Naive thymus-derived CD4-positive, alpha-beta T cell (primary cell): ENCODE measurements at places on chromosomes 5 and 9. TPM values are rescaled to one million over a fixed set of nuclear protein-coding genes. Genes with fewer than 3 reads are reported as not detected.

DNA sequence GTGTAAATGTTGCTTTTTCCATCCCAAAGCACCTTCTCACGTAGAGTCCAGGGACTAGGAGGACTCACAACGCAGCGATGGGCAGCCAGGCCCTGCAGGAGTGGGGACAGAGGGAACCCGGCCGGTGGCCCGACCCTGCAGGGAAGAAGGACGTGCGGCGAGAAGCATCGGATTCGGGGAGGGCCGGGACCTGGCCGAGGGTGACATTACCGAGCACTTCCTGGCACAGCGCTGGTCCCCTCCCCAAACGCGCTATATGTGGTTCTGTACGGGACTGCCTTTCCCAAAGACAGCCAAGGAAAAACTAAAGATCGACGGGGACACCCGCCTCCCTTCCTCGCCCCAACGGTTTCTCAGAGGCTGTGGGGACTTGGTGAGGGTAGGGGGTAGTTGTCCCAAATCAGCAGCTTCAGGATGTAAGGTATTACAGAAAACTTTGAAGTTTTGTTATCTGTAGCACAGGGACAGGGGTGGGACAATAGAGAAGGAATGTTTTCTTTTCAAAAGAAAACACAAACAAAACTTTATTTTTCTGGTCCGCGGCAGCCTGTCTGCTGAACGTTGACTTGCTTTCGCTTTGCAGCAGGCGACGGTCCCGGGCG, 887 bp upstream of the MAP3K1 start:
- H3K27ac ChIP-seq = peak overlapping the region; percentile 83
- peak overlapping the region; percentile 95 for H3K4me3 ChIP-seq
- no peaks in the 10 kb centered on the region for H3K27me3 ChIP-seq

DNA sequence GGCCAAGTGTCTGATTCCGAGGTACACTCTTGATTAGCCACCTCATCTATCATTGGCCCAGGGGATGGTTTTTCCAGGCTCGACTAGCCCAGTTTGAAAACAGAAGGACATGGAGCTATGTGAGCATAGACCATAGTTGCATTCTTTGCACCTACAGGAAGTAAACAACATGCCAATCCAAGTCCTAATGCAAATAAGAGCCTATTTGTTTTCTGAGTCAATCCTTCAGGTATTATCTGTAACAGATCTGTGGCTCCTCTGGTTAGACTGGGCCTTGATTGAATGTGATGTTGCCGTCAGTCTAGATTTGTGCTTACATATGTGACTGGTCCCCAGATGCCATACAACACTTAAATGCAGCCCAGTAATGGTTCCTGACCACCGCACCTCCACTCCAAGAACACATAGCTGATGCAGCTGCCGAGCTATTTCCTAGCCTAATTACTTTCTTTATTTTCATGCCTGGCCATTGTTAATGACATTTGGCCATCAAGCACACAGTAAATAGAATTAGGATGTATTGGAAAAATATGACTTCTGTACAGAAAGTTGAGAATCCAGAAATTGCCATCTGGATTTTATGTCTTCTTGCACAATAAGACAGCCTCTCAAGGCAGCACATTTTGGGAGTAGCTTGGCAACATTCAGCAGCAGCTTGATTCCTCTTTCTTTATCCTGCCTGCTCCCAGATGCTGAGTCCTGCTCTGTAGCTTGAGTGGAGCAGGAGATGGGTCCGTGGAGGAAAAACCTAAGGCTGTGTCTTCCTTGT, 29.5 kb upstream of the ARHGAP26 start:
- no peak overlapping the region for H3K27ac ChIP-seq
- DNase-seq = no peak

DNA sequence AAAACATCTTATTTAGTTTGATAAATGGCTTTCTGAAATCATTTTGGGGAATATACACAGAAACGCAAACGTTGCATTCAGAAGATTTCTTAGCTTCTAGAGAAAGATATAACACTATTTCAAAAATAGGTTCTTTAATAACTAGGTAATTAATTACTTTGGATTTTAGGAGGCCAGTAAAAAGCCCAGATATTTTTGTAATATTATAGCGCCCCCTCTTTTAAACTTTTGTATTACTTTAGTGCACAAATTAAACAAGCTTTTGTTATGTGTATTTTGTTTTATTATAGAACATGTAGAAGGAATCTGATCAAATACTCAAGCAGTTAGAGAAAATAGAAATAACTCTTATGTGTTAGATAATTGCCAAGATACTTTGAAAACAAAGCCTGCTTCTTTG, 57.7 kb downstream of the COMMD10 start:
- no peaks in the 10 kb centered on the region for H3K36me3 ChIP-seq
- no peaks in the 10 kb centered on the region for H3K4me1 ChIP-seq

DNA sequence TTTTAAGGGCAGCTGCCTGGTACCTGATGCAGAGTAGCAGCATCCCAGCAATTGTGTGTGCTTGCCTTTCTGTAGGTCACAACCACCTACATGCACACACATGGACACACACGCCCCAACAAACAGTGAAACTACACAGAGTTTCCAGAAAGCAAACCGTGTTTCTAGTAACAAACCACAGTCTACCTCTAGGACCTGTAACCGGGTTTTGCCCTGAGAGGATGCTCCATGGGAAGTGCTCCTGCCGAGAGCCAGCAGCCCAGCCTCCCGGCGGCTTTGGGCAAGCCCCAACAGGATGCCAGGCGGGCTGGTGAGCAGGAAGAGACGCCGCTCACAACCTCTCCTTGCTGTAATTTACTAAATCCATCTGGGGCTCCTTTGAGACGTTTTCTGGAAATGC, 4.1 kb upstream of the TCF7 start:
- H3K36me3 ChIP-seq = peaks cover 3% of the 10 kb centered on the region
- H3K4me3 ChIP-seq = peak overlapping the region; percentile 17
- H3K27ac ChIP-seq = peak overlapping the region; percentile 97
- no peaks in the 10 kb centered on the region for H3K27me3 ChIP-seq
- DNase-seq = no peak

DNA sequence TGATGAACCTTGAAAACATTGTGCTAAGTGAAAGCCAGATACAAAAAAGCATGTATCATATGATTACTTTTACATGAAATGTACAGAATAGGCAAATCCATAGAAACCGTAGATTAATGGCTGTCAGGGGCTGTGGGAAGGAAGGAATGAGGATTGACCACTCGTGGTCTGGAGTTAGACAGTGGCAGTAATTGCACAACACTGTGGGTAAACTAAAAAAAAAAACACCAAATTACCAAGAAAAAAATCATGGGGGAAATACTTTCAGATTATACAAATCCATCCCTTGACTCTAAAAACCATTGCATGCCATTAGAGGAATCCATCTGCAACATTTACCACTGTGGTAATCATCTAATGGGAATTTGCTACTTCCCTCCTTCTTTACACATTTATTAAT, 140.0 kb downstream of the SIL1 start:
- no peaks in the 10 kb centered on the region for H3K36me3 ChIP-seq
- DNase-seq = no peak
- H3K4me1 ChIP-seq = no peaks in the 10 kb centered on the region

DNA sequence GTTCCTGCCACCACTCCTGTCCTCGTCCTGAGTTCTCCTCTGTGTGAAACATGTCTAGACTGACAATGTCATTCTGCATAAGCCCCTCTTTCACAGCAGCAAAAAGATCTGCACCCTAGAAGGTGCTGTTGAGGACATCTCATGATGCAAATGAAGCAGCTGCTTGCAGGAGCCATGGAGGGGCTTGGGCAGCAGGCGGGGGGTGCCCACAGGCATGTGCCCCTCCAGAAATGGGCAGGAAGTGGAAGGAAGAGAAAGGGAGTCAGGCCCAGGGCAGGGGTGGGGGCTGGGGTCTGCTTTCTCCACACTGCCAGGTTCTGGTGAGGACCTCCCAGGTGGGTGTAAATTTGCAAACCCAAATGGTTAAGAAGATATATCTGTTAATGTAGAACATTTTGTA, 54.5 kb upstream of the KCNMB1 start:
- H3K27ac ChIP-seq = no peak overlapping the region
- H3K4me3 ChIP-seq = no peak overlapping the region
- no peaks in the 10 kb centered on the region for H3K27me3 ChIP-seq
- no peaks in the 10 kb centered on the region for H3K4me1 ChIP-seq

Gene BAAT
- polyA plus RNA-seq = not detected

Gene SLC45A2
- not detected for polyA plus RNA-seq

DNA sequence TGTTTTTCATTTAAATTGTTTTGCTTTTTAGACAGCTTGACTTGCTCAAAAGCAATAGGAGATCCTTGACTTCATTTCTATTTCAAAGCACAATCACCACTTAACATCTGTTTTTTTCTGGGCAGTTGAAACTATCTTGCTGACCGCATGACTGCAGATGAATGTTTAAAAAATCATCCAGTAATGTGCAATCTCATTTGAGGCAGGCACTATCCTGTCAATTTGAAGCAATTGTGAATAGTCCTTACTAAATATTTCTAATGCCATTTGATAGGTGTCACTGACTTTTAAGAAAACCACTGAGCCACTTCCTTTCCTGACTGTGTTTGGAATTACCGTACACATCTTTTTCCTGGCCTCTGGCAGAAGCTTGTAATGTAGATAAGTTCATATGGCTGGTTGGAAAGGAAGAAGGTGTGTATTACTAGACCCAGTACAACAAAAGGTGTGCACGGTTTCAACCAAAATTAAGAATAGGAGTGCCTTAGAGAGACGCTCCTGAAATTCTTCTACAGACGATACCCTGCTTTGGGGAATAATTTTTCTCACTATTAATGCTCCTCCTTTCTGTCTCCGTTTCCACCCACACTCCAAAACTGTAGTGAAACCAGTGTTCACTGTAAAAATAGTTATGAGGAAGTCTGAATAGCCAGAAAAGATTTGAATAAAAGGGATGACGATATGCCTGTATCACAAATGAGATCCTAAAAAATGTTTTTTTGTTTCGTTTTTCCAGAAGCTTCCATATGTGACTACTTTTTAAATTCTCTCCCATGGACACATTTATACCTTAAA, 136.7 kb upstream of the MOCS2 start:
- H3K36me3 ChIP-seq = no peaks in the 10 kb centered on the region
- DNase-seq = no peak
- no peak overlapping the region for H3K4me3 ChIP-seq
- no peaks in the 10 kb centered on the region for H3K27me3 ChIP-seq

- no peak overlapping the region for H3K4me3 ChIP-seq
- no peak overlapping the region for H3K27ac ChIP-seq
- H3K36me3 ChIP-seq = no peaks in the 10 kb centered on the region
Measured at GRCh38 chr5:51194671-51195070, 188.6 kb upstream of the ISL1 start.

- H3K27me3 ChIP-seq = no peaks in the 10 kb centered on the region
- no peaks in the 10 kb centered on the region for H3K4me1 ChIP-seq
- no peak overlapping the region for H3K4me3 ChIP-seq
- no peak overlapping the region for H3K27ac ChIP-seq
Measured at GRCh38 chr5:108543486-108543885, 161.6 kb upstream of the FBXL17 start.

DNA sequence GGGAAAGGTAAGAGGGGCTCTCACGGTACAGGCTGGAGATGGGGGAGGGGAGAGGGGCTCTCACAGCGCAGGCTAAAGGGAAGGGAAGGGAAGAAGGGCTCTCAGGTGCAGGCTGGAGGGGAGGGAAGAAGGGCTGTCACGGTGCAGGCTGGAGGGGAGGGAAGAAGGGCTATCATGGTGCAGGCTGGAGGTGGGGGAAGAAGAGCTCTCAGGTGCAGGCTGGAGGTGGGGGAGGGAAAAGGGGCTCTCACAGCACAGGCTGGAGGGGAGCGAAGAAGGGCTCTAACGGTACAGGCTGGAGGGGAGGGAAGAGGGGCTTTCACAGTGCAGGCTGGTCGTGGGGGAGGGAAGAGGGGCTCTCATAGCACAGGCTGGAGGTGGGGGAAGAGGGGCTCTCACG, 4.6 kb downstream of the SLC6A18 start:
- no peak overlapping the region for H3K27ac ChIP-seq
- no peaks in the 10 kb centered on the region for H3K36me3 ChIP-seq
- H3K27me3 ChIP-seq = no peaks in the 10 kb centered on the region
- DNase-seq = no peak

Gene NR6A1
- not detected for polyA plus RNA-seq

DNA sequence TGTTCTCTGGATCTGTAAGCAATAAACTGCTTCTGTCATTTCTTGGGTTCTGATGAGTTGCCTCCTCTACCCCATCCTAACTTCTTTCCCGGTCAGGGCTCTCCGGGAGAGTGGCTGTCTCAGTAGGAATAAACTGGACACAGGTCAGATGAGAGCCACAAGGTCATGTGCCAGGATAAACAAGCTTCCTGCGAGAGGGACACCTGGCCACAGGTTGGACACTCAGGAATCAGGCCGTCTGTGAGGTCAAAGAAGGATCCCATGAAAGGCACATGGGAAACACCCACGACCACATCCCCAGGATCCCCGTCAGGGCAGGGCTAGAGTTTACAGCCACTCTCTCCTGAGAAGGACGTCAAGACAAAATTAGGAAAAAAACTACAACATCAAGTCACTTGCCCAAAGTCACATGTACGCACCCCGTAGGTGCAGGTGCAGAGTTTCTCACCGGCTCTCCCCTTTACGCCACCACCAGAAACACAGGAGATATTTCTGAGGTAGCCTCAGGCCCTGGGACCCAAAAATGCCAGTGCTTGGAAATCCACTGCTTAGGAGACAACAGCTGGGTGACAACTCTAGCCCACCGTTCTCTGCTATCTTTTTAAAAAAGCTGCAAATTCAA, 28.7 kb downstream of the CCT5 start:
- H3K27me3 ChIP-seq = no peaks in the 10 kb centered on the region
- no peak overlapping the region for H3K27ac ChIP-seq
- no peaks in the 10 kb centered on the region for H3K4me1 ChIP-seq
- DNase-seq = no peak
- no peaks in the 10 kb centered on the region for H3K36me3 ChIP-seq

Gene OR1J2
- polyA plus RNA-seq = not detected

Gene FAM114A2
- 26.1 TPM for polyA plus RNA-seq

DNA sequence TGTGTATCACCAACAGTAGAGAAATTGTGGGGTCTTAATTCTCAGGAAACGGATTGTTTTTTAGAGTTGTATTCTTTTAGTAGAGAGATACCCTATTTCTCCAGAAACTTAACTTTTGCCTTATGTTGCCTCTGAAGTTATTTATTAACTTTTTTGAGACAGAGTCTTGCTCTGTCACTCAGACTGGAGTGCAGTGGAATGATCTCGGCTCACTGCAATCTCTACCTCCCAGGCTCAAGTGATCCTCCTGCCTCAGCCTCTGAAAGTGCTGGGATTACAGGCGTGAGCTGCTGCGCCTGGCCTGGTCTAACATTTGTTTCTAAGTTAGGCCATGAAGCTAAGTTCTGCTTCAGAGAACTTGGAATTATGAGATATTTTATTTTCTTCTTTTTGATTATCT, 75.0 kb downstream of the CFAP95 start:
- no peaks in the 10 kb centered on the region for H3K27me3 ChIP-seq
- H3K27ac ChIP-seq = no peak overlapping the region
- no peak overlapping the region for H3K4me3 ChIP-seq
- no peaks in the 10 kb centered on the region for H3K36me3 ChIP-seq
- no peak for DNase-seq

Gene GRXCR2
- polyA plus RNA-seq = not detected

Gene IRX2
- polyA plus RNA-seq = not detected

DNA sequence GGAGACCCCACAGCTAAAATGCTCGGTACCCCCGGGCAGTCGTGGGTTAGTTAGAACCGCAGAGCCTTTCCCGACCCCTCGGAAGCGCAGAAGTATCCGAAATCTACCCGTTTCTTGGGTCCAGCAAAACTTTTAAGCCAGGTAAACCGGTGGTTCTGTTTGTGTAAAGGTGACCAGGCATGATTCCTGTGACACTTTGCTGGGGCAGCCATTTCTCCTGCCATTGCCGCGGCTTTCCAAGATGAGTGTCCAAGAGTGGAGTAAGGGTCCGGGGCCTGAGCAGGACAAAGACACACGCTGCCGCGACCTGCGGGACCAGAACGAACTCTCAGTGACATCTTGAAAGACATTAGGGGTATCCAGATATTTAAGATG, 655 bp downstream of the MARVELD2 start:
- no peak overlapping the region for H3K27ac ChIP-seq
- H3K27me3 ChIP-seq = no peaks in the 10 kb centered on the region
- no peak for DNase-seq
- H3K4me1 ChIP-seq = no peaks in the 10 kb centered on the region

Gene SV2C
- not detected for polyA plus RNA-seq
